ENCODE measurements at places on chromosomes 2 and 18.

- DNase-seq = no peak
Measured at GRCh38 chr2:241561832-241562231, 3.3 kb downstream of the BOK start.

- no peak for DNase-seq
Measured at GRCh38 chr2:24115057-24115456, 8.1 kb downstream of the PFN4 start.

DNA sequence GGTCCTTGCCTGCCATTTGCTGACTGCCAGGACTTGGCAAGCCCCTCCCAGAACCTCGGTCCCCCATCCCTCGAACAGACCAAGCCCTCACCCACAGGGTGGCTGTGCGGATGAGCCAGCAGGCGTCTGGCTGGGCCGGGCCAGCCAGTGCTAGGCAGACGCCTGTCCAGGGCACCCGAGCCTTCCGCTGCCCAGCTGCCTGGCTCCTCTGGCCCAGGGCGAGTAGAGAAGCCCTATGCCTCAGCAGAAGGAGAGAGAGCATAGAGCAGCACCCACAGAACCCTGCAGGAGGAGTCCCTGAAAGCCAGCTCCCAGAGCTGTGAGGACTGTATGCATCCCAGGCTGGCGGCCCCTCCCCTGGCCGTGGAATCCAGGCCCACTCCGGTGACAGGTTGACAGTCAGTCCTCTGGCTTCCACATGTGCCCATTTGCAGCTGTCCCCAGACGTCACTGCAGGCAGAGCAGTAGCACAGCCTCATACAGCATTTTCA, 62.1 kb upstream of the GLI2 start:
- DNase-seq = no peak

DNA sequence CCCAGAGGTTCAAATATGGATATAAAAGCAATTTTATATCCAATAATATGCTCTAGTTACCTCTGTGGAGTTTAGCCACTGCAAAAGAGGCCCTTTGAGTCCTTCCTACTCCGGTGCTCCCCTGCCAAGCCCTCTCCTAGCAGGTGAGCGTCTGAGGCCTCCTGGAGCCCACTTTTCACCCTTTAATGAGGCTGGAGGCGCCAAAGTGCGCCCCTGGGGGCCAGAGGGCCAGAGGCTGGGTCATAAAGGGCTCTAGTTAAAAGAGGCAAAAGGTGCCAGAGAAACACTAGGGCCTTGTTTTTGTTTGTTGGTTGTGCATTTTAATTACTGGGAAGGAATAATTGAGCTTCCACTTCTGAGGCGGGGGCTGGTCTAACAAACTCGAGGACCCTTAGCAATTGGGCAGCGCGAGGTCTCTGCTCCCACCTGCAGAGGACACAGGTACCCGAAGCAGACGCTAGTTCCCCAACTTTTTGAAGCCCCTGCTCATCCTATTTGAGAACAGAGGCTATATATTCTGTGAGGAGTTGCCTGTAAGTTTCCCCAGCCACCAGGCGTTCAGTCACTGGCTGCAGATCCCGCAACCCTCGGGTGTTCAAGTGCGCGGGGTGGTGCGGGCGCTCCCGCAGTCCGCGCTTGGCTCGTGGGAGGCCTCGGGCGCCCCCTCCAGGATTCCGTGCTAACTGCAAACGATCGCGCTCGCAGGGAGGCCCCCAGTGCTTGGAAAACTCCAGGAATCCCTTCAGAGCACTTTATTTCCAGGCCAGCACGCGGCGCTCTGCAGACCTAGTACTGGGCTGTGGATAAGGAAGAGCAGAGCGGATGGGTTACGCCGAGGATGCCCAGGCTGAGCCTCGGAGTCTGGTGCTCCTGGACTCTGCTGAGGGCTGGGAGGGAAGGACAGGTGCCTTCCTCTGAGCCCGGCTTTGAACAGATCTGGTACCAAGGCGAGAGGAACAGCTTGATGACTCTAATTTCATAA, 14.1 kb downstream of the MSGN1 start:
- peak; percentile 33 for DNase-seq

GRCh38 chr18:75349668-75350511, 77.6 kb downstream of the SMIM21 start:
- DNase-seq = no peak

GRCh38 chr2:97952357-97952756, 43.4 kb downstream of the TMEM131 start:
- no peak for DNase-seq

Data from stimulated activated CD4-positive, alpha-beta T cell treated with anti-CD3 and anti-CD28 coated beads, Interleukin-4, amount 100 ng/mL, for 4 hours (primary cell).